GM03348 (cell line): ENCODE measurements at places on chromosomes 5 and 9.
A peak's percentile ranks its signal among the peaks of the same experiment; 100 is the strongest.

- peak; percentile 70 for DNase-seq
These were observed at the start of gene IL31RA for GRCh38 chr5:55850839-55851674. IL31RA (plus strand) TSS chr5:55851357; CDS start chr5:55851571, 214 bp downstream.

GRCh38 chr5:107451028-107451427 lies 219.7 kb downstream of the EFNA5 start:
- no peak for DNase-seq

GRCh38 chr5:15241216-15241821 lies 258.7 kb upstream of the FBXL7 start:
- DNase-seq = no peak

DNA sequence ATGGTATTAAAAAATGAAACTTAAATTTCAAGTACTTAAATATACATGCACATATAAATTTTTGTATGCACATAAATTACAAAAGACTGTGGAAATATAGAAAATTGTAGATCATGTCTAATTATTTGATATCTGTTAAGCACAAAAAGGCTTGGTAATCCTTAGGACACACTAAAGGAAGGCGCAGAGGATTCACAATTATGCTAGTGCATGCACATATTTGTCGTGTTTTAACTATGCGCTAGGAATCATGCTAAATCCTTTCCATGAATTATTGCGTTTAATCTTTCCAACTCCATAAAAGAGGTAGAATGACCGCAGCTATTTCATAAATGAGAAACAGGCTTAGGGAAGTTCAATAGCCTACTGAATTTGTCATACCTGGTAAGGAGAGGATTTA lies 244.1 kb upstream of the ITGA1 start:
- no peak for DNase-seq

- DNase-seq = no peak
These were observed 16.3 kb downstream of the CLTA start for GRCh38 chr9:36207016-36207415.

DNA sequence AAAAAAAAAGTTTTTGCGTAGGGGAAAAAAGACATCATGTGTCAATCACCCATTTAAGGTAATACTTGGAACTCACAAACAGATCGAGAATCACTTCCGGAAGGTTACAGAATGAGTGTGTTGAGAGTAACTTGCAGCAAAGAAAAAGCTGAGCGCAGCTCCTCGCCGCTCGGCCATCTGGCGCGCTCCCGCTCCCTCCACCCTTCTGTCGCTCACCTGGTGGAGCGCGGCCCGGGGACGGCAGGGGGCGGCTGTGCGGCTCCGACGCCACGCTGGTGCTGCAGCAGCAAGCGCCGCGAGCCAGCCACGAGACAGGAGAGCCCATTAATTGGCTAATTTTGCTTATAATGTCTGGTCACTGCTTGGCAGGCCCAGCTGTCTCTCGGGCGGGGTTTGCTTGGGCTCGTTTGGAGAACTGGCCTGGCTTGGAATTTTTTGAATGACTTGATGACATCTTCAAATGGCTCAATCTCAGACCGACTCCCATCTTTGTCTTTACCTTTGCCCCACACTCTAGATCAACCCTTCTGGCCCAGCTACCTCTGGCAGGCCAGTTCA lies 601.8 kb downstream of the CCDC171 start:
- peak; percentile 54 for DNase-seq

DNA sequence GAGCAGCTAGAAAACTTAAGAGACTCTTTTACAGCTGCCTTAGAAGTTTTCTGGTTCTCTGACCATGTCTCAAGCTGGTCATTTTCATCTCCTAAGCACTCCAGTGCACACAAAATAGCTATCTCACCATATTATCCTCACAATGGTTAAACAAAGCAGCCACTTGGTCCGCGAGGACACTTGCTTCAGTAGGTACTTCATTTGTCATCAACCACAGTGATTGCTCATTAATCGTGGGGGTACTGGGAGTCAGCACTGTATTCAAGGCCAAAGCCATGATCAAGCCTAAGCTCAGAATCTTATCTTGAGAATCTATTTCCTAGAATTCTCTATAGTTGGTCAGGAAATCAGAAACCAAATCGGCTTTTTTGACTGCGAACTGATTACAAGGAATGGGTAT lies 2.9 kb downstream of the ARL14EPL start:
- no peak for DNase-seq

DNA sequence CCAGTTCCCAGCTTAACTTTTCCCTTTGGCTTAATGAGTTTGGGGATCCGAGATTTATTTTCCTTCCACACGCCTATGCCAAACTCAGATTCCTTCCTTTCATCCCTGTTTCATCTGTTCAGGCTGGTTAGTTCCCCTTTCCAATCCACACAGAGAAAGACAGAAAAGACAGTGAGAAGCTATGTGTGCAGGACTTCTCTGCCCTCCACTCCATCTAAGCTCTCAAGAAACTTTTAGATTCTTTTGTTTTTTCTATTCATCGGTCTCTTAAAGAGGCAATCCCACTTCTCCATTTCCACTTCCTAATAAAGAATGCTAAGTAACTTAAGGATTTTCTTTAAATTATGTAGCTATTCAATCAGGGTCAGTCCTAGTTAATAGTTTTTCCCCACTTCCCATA lies 11.2 kb downstream of the ITGA1 start:
- DNase-seq = peak; percentile 4

- DNase-seq = no peak
These were observed 48.7 kb downstream of the RICTOR start for GRCh38 chr5:39025456-39025855.

- DNase-seq = no peak
These were observed 28.8 kb downstream of the LPCAT1 start for GRCh38 chr5:1494780-1495524.

GRCh38 chr9:98410185-98410697 lies 154.8 kb upstream of the TBC1D2 start:
- DNase-seq = peak; percentile 90

GRCh38 chr5:68968429-68968828 lies 125.4 kb upstream of the SLC30A5 start:
- DNase-seq = no peak

GRCh38 chr9:108259917-108260675 lies 595.7 kb downstream of the ACTL7B start:
- no peak for DNase-seq

GRCh38 chr5:146005723-146006122 lies 69.3 kb downstream of the SH3RF2 start:
- no peak for DNase-seq

DNA sequence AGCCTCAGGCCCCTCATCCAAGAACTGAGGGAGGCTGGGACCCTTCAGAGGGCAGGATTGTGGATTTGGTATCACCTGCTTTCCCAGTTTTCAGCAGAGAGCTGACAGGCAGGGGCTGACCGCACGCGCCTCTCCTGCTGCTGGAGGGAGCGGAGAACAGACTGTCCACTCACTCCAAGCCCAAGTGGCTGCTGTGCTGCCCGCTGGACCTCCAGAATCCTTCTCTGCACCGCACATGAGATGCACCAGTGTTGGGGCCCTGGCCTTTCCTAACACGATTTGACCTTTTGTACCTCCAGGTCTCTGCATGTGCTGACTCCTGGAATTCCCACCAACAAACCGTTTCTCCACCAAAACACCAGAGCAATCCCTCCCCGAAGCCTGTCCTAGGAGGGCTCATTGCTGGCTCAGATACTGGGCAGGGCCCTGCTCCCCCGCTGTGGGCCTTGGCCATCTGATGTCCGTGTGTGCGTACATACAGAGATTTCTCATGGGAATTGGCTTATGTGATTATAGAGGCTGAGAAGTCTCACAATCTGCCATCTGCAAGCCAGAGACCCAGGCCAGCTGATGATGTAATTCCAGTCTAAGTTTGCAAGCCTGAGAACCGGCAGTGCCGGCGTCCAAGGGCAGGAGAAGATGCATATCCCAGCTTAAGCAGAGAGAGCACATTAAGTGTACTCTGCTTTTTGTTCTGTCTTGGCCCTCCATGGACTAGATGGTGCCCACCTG lies 141.7 kb downstream of the GADD45G start:
- no peak for DNase-seq

GRCh38 chr5:178304761-178305645 lies 72.4 kb upstream of the PHYKPL start:
- DNase-seq = no peak

GRCh38 chr5:75885321-75885720 lies 168.1 kb upstream of the POC5 start:
- DNase-seq = no peak

GRCh38 chr5:89850513-89850865 lies 559.1 kb downstream of the CETN3 start:
- no peak for DNase-seq

GRCh38 chr5:1536322-1536845 lies 12.6 kb upstream of the LPCAT1 start:
- DNase-seq = no peak

- DNase-seq = peak; percentile 56
These were observed 278.0 kb downstream of the ADAMTS6 start for GRCh38 chr5:65203746-65204145.

DNA sequence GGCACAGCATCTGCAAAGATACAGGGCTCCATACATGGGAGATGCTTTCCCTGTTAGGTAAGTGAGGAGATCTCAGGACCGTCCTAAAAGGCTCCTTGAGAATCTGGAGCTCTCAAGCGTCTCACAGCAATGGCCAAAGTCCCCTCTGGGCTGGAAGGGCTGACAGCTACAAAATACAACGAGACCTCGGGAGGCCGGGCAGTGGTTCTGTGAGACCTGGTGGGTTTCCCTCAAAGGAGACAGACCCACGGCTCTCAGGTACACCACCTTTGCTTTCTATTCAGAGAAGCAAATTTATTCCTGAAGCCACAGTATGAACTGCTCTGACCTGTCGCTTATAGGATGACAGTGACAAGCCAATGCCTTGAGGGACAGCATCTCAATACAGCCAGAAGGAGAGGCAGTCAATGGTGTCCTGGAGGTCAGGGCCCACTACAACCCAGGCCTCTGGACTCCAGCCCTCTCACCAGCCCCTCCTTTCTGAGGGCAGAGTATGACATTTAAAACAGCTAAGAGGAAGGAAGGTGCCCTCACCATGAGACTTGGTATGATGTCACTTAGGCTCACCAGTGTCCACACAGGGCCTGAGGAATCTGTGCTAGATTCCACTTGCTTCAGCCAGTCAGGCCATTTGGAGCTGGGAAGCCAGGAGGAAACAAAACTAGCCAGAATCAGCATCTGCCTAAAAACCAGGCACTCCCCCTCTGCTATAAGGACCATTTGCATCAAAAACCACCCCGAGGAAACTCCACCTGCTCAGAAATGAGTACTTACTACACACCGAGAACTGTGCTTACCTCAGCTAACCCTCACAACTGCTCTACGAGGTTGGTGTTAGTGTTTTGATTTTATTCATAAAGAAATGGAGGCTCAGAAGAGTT lies 86.5 kb upstream of the FSTL4 start:
- DNase-seq = no peak

DNA sequence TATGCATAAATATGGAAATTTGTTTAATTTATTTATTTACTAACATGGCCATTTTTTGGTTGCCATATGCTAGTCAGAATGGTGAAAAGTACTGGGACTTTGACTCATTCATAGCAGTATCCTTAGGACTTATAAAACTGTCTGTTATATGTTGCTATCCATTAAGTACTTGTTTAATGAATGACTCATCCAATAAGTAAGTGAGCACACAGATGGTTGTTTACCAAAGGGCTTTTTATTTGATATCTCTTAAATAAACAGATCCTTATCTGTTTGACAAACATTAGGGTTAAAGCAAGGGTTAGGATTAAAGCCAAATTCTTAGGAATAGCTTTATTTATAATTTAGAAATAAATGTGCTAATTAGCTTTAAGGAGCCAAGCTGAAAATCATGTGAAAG lies 183.4 kb downstream of the FBXO4 start:
- DNase-seq = no peak

- DNase-seq = no peak
These were observed 34.1 kb downstream of the LAMC3 start for GRCh38 chr9:131043087-131043486.

DNA sequence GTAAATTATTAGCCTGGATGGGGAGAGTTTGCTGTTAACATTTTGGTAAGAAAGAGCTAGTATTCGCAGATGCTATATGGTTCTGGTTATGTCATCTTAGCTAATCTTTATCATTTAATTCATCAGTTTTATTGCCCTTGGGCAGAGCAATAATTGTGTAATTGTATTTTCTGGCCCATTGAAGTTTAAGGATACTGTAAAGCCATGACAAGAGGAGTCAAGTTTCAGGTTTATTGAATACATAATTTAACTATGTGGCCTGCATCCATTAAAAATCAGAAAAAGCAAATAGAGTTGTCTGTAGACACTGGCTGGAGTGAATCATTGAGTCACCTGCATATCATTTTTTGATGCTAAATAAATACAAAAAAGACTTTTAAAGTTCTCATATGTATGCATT lies 255.8 kb downstream of the PRELID2 start:
- DNase-seq = no peak

- DNase-seq = no peak
These were observed 19.2 kb downstream of the OBP2B start for GRCh38 chr9:133189826-133190225.

- DNase-seq = no peak
These were observed 93.9 kb downstream of the CD180 start for GRCh38 chr5:67102708-67103107.

DNA sequence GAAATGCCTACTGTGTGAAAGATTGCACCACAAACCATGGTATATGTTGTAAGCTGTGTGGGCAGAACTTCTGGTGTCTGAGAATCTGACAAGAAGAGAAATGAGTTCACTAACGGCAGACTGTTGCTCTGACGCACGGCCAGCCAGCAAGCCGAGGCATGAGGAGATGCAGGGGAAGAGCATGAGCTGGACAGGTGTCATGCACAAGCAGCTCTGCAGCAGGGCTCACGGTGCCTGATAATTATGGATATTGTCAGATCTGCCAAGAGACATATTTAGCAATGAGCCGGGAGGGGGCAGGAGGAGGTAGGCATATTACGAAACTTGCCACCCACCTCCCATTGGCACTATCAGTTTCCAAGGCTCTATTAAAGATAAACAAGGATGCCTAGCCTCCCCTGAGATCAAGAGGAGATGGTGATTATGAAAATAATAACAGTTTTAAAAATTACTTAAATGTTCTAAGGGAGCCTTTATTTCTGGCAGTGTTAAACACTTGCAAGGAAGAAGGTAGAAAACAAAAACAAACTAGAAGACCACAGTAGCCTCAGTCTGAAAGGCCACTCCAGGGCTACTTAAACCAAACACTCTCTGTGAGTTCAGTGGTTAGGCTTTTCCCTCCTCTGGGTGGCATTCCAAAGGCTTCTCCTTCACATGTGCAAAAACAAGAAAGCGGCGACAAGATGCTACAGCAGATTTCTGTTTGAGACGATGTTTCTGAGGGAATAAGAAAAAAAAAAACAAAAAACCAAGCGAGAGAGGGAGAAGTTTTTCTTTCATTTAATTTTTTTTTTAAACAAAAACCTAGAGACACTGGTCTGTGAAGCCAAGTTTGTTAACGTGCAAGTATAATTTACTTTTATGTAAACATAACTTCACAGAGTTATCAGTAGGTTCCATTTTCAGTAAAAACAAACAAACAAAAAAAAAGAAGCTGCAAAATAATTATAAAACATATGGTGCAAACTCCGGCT lies 339.5 kb downstream of the BNC2 start:
- DNase-seq = no peak

DNA sequence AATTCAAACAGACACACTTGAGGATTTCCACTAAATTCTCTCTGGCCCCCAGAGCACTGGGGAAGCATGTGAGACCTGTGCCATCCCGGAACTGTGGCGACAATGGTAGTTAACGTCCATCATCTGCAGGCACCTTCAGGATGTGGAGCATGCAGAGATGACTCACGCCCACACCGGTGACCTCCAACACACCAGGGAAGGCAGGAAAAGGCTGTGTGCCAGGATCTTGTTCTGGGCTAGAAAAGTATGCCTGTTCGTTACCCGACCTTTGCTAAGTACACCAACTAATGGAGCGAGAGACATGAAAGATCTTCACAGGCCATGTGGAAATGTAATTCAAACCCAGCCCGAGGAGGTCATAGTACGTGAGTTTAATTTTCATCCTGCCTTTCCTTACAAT lies 208.8 kb downstream of the MELK start:
- no peak for DNase-seq
